ENCODE measurements at places on chromosomes 5 and 9.

DNA sequence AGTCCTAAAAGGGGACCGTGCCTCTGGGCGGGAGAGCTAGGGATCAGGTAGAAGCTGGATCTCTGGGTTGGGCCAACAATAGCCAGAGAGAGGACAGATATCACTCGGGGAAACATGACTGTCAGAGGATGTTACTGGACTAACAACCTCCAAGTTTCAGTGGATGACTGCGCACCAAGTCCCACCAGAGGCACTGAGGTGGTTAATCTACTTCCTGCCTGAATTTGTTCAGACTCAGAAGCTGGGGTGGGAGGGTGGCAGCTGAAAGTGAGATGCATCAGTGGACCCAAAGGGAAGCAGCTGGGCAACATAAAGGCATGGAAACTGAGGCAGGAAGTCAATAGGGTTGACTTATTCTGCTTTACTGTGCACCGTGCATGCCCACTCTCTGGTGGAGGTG lies 130.1 kb upstream of the SLC44A1 start:
- DNase-seq = no peak

GRCh38 chr5:41416336-41416735 lies 94.1 kb downstream of the PLCXD3 start:
- DNase-seq = no peak

GRCh38 chr5:163586531-163586956 lies 81.1 kb downstream of the MAT2B start:
- DNase-seq = no peak

DNA sequence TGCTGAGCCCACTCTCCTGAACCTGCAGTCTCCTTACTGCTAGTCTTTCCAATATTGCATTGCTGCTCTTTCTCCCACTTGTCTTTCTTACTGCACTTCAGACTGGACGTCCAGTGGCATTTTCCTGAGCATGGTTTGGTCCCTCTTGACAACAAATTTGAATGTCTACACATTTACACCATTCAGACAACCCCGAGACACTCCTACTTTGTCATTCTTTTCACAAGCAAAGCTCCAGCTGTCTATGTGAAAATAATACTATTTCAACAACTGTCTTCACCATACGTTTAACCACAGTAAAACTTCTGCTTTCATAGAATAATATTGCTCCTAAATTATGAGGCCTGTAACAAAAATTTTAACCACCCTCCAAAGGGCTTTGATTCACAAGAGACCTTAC lies 10.4 kb upstream of the APTX start:
- no peak for DNase-seq

DNA sequence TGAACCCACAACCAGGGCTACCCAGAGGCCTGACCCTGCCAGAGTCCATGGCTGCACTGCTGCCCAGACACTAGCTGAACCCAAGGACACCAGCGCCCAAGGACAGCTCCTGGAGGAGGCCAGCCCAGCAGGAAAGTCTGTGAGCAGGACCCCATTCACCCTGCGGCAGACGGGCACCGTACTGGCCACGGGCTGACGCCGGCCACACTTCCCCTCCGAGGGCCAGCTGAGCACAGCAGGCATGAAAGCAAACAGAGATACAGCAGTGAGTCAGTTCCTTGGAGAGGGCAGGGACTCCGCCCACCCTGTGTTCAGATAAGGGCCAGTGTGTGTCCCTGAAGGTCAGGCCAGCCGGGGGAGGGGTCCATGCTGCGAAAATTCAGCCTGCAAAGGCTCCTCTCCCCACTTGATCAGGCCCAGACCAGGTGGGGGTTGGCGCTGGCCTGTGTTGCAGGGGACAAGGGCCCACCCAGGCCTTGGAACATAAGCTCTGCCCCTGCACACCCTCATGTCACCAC lies 3.2 kb downstream of the RNF208 start:
- DNase-seq = no peak

DNA sequence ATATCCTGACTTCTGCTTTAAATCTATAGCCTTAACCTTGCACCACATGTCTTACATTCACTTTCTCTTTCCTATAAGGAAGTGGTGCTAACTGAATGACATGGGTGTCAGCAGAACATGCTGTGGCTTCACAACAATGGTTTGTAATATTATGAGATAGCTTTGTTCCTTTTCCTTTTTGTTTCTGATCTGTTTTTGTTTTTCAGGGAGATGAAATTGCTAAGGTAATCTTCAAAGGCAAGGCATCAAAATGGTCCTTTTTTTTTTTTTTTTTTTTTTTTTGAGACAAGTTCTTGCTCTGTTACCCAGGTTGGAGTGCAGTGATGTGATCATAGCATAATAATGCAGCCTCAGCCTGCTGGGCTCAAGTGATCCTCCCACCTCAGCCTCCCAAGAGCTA lies 53.6 kb upstream of the RANBP6 start:
- DNase-seq = peak; percentile 75

DNA sequence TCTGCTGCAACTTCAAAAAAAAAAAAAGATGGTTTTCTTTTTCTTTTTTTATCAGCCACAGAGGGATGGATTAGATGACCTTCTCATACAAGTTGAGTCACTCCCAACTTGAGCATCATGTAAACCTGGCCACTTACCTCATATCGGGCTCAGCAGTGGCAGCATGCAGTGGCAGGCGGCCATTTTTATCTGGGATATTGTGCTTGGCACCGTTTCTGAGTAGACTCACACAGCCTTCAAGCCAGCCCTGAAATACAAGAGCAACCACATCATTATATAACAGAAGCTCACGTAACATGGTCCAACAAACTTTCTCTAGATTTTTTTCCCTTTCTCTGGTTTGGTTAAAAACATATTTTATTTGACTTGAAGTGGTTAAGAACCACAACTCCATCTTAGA lies 62.6 kb downstream of the ANKRD55 start:
- no peak for DNase-seq

Data from activated CD4-positive, alpha-beta T cell treated with anti-CD3 and anti-CD28 coated beads, Interleukin-2, amount 10 ng/mL, durations not matched to agents 24 days and 14 days (primary cell).